NCI-H2107 (cell line): ENCODE measurements at places on chromosomes 11 and 22.

GRCh38 chr11:101920992-101921391 is 4.7 kb upstream of the ANGPTL5 start:
- no peak for DNase-seq

DNA sequence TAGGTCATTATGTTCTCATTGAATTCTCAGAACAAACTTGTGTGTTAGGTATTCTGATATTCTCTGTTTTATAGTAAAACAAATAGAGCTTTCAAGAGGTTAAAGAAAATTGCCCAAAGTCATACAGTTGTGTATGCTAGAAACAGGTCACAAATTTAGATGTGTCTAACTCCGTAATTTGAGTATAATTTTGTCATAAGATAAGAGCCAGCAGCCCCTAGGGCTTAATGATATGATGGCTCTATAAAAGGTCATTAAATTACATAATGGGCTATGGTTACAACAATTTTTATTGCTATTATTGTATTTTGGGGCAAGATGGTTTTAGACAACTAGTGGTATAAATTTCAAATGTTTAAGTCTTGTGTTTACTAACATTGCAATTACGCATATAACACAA is 701.9 kb downstream of the LUZP2 start:
- DNase-seq = no peak

DNA sequence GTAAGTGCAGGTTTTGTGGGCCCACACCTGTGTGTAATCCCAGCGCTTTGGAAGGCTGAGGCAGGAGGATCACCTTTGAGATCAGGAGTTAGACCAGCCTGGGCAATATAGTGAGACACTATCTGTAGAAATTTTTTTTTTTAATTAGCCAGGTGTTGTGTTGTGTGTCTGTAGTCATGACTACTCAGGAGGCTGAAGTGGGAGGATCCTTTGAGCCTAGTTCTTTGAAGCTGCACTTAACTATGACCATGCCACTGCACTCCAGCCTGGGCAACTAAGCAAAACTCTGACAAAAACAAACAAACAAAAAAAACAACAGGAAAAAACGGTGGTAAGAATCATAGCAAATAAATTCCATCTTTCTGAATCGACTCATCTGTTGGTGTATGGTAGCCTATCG is 268.6 kb upstream of the PDGFD start:
- no peak for DNase-seq

DNA sequence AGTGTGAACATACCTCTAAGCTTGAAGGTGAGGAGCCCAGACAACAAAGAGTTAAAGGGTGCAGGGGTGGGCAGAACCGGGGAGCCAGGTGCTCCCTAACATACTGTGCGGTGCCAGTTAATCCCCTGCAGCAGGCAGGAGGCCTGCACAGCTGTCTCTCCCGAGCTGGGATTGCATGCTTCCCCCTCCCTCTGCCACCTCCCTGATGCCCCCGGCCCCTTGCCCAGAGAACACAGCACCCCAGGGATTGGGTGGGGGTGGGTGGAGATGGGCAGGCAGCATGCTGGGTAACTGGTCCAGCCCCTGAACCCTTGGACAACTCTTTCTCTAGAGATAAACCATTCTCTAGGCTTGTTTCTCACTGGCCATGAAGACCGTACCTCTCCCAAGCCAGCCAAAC is 67.7 kb upstream of the MYOD1 start:
- DNase-seq = no peak

GRCh38 chr22:42372976-42373375 is 59.2 kb downstream of the NFAM1 start:
- no peak for DNase-seq

GRCh38 chr11:74837191-74837590 is 88.5 kb downstream of the RNF169 start:
- no peak for DNase-seq

DNA sequence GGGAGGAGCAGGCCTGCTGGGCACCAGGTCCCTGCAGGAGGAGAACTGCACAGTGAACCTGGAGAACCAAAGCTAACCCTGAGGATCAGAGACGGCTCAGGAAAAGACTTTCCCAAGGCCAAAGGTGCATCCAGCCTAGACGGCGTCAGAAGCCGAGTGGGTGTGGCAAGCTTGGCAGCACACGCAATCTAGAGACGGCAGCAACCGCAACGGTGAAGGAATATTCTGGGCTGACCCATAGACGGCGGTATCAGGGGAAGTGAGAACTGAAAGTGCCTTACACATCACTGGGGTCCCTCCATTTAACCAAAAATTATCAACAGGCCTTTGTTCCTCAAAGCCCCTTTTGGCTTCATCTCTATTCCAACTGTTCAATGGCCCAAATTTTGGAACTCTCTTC is 26.2 kb downstream of the SPATA19 start:
- DNase-seq = no peak
